Fibroblast of gingiva (primary cell): ENCODE measurements at places on chromosomes 11 and 22.

DNA sequence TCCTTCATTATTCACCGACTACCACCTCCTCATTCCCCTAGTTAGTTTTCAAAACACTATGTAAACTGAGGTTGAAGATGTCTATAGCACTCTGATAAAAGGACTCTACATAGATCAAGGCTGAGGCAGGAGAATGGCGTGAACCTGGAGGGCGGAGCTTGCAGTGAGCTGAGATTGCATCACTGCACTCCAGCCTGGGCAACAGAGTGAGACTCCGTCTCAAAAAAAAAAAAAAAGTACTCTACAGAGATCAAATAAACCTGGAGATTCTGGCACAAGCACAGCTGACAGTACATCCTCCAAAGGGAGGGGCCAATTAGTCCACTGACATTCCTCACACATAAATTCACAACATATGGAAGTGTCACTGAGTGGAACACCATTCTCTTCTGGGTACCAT is 31.0 kb downstream of the TSG101 start:
- no peak for DNase-seq

GRCh38 chr11:34633990-34634693 is 13.2 kb downstream of the EHF start:
- DNase-seq = peak; percentile 68

DNA sequence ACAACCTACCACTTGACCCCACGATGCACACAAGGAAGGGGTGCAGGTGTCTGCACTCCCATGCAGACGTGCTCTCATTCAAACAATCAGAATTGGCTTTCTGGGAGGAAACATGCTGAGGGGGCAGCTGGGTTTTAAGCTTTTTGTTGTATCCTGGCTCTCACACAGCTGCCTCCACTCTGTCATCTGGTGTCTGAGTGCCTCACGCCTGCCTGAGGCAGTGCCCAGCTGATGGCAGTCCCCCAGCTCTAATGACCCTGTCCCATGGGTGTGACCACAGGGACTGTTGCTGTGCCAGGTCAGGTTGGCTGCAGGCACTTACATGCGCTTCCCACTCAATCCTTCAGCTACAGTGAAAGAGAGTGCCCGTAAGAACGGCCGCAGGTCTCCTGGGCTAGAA is 53.7 kb downstream of the ARFGAP3 start:
- DNase-seq = no peak

GRCh38 chr11:2954263-2954662 is 25.0 kb upstream of the PHLDA2 start:
- no peak for DNase-seq

DNA sequence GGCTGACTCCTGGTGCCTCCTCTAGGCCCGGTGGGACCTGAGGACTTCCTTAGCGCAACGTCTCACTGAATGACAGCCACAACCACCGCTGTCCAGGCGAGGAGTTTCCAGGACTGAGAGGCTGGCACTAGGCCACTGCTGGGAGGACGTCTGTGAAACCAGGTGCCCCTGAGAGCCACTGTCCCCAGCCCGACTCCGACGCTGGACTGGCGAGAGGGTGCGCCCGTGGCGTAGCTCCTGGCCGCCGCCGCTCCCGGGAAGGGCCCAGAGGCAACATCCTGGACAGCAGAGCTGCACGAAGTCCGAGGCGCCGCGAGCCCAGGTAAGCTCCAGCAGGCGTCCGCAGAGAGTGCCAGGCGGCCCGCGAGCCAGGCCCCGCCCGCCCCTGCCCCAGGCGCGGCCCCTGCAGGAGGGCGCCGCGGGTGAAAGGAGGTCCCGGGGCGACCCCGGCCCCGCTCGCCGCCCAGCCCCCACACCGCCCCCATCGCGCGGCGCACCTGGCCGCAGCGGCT is 525 bp downstream of the DGCR2 start:
- peak; percentile 22 for DNase-seq

DNA sequence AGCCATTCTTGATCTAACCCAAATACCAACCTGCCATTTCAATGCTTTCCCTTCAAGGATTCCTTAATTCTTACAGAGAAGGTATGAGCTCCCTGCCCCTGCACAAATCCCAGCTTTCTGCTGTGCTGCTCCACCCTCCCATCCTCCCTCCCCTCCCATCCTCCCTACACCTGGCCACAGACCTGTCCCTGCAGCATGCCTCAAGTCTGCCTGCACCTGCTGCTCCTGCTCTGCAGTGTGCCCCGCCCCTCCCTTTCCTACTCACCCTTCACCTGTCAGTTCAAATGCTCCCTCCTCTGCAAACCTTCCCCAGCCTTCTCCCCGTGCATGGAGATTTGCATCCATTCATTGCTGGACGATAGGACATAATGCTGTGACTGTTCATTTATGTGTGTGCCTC is 139.9 kb upstream of the NARS2 start:
- DNase-seq = no peak

GRCh38 chr22:31162015-31162765 is 2.2 kb downstream of the RNF185 start:
- DNase-seq = peak; percentile 38

DNA sequence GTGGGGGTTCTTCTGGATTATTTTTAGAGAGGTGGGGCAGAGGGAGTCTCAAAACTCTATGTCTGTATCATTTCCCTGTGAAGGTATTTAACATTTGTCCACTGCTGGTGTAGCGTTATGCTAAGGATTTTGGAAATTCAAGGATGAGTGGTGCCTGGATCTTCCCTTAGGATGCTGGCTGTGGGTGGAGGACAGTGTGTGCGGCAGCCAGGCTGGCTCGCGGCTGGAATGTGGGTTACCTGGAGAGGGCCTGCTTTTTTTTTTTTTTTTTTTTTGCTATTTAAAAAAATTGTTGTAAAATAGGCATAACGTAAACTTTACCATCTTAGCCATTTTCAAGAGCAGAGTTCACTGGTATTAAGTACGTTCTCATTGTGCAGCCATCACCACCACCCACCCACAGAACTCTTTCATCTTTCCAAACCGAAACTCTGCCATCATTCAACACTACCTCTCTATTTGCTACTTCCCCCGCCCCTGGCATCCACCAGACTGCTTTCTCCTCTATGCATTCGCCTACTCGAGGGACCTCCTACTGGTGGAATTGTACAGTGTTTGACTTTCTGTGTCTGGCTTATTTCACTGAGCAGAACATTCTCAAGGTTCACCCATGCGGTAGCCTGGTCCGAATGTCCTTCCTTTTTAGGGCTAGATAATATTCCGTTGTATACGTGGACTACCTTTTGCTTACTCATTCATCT is 67.1 kb downstream of the PARVB start:
- DNase-seq = no peak

DNA sequence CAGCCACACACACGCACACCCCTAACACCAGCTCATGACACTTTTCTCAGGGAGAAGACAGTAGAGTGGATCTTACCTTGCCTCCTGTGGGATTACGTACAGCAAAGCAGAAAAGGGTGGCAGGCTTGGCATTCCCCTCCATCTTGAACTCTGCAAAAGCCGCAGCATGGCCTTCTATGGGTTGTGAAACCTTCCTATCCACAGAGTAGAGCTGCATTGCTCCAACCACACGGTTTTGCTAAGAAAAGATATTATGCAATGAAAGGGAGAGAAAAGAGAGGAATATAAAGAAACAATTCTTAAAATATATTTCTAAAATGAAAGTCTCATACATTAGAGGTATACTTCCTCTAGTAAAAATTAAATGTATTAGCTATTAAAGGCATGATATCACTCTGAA is 48.8 kb downstream of the CLTCL1 start:
- no peak for DNase-seq

GRCh38 chr11:1829039-1829820 is 5.6 kb upstream of the SYT8 start:
- DNase-seq = peak; percentile 61

- no peak for DNase-seq
Measured at GRCh38 chr11:119025099-119025473, 5.6 kb downstream of the SLC37A4 start.

- DNase-seq = no peak
Measured at GRCh38 chr11:9590717-9591116, 17.2 kb downstream of the WEE1 start.

DNA sequence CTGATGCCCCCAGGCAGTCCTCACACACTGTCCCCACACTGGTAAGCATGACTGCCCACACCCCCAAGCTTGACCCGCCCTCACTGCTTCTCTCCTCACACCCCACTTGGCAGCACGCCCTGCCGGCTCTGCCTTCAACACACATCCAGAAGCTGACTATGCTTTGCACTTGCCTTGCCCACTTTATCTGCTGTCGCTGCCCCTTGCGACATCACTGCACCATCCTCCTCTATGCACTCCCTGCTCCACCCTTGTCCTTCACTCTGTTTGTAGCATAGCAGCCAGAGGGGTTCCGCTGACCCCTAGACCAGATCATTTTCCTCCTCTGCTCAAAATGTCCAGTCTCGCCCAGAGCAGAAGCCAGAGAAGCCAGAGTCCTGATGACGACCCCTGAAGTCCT is 25.3 kb upstream of the SLC25A1 start:
- no peak for DNase-seq

DNA sequence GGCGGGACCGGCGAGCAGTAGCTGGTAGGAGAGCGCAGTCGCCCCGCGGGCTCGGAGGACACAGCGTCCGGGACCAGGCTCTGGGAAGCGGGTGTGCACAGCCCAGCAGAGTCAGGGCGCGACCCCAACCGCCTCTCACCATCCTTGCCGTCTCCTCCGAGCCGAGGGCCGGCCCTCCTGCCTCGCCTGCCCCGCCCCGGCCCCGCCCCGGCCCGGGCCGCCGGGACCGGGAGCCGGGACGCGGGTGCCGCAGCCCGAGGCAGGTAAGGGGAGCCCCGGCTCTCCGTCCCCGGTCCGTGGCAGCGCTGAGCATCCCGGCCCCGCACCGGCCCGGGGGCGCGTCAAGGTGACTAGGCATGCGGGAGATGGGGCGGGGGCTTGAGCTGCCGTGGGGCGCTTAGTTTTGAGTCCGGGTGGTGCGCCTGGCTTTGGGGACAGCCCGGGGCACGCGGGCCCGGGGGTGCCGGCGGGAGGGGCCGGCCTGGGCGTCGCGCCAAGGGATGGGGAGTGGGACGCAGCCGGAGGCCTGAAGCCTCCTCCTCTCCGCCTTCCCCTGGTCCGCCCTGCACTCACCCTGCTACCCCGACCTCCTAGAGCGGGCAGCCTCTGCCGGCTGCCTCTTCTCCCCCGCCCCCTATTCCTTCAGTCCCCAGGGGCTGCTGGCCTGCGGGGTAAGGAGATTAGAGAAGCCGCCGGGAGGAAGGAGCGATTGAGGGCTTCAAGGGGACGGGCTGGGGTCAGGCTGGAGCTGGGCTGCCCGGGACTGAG is at the start of gene ABCG4:
TSS of gene ABCG4 (plus strand) at position 35 of the 768 bp plus-strand sequence. CDS start 914 bp downstream, outside the sequence.
- no peak for DNase-seq

DNA sequence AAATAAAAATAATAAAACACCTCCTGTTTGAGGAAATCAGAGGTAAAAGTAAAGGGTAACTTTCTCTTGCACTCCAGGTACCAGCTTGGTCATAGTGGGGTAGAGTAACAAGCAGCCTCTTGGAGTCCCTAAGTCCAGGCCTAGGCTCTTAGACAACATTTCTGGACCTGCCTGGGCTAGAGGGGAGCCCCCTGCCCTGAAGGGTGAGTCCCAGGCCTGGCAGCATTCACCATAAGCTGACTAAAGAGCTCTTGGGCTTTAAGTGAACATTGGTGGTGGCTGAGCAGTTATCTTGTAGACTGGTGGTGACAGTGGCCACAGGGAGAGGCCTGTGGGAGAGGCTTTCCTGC is 18.6 kb upstream of the OR56A3 start:
- DNase-seq = no peak

DNA sequence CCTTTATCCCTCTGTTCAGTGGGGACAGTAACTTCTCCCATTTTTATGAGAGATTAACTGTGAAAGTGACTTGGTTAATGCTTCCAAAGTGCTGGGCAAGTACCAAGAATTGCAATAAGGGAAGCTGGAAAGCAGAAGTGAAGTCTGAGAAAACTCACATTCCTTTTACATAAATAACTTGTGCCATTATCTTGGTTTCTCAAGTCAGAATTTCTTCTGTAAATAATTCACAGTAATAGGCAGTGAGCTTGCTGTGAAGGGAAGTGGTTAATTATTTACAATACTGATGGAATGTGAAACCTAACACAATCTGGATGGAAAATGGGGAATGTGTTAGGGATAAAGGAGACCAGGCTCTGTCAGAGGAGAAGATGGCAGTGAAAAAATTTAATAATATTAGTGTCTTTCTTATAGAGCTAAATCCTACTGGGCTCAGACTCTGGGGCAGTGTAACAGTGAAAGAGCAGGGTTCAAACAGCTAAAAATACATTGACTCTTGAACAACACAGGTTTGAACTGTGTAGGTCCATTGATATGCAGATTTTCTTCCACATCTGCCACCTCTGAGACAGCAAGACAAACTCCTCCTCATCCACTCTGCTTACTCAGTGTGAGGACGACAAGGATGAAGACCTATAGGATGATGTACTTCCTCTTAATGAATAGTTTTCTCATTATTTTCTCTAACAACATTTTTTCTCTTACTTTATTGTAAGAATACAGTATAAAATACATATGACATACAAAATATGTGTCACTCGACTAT is 251.5 kb upstream of the ISX start:
- DNase-seq = no peak

DNA sequence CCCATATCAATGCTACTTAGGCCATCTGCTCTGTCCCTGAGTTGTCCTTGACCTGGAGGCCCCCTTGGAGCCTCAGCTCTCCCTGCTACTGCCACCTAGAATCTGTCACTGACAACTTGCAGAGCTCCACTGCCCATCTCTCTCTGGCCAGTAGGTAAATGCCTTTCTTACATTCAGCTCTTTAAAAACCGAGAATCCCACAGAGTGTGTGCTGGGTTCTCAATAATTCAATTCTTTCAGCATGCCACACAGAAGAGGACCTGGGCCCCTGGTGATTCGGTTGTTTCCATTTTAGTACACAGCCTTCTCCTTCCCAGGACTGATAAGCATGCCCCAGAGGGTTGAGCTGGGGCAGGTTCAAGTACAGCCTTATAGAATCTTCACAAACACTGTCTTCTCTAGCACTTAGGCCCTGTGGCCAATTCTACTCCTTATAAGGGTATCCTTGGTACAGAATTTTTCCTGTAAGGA is 22.0 kb upstream of the IPO7 start:
- no peak for DNase-seq

DNA sequence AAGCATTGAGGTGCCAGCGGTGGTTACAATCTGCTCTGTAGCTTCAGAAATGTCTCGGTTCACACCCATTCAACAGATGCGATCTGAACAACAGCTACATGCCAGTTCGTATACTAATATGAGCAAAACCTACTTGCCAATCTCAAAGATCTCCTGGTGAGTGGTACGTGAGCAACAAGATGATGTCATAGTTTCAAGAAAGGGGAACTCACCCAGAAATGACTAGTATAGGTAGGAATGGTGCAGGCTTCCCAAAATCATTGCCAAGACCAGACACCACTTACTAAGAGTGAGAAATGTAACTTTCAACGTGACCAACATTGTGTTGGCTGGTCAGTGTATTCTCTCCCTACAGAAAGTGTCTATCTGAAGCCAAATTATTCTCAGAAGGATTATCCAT is 31.1 kb downstream of the OR6Q1 start:
- no peak for DNase-seq

- DNase-seq = no peak
Measured at GRCh38 chr22:23250056-23250784, 69.9 kb downstream of the BCR start.
